ENCODE measurements at places on chromosomes 5 and 9.

DNA sequence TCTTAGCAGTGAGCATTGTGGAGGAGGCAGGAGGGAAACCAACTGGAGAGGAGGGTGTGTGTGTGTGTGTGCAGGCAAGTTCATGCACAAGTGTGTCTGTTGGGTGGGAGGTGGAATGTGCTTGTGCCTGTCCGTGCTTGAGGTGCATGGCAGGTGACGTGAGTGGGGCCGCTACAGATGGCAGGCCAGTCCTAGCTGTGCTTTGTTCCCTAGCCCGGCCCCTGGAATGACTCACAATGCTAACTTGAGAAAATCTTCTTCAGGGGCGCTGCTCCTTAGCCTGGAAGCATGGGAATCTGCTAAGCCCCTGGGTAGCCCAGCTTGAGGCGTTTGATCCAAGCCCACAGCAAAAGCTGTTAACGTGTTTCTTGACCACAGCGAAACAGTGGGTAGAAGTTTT is 25.0 kb upstream of the DMRT2 start:
- DNase-seq, result no peak

DNA sequence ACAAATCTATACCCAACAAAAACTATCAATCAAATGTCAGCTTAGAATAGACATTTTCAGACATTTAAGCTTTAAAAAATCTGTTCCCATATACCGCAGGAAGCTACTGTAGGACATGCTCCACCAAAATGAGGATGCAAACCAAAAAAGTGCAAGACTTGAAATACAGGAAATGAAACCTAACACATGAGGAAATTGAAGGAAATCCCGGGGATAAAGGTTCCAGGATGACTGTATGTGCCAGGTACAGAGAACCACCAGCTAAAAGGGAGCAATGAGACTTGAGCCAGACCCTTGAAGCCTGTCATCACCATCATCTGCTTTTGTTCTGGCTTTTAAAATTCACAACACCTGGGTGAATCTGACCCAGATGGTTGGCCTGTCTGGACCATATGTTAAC is 21.4 kb downstream of the DIAPH1 start:
- DNase-seq, result no peak

GRCh38 chr9:137222190-137223077 is at the start of gene RNF208:
RNF208 (minus strand) TSS chr9:137222240; CDS start chr9:137221212, 1,028 bp downstream.
- no peak for DNase-seq

DNA sequence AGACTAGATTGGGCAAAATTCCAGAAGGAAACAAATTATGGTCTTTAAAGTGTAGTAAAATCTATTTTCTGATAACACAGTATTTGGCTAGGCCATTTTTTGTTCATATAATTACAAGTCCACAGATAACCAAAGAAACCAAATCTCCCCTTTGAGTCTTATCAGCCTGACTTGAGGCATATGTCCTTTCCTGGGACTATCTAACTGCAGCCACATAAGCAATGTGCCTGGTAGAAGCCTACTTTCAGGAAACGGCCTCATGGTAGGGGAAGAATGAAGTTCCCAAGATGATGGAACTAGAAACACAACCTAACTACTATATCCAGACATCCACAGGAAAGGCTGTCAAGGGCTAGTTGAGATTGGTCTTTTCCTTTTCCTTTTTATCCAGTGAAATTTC is 130.0 kb downstream of the PIK3R1 start:
- no peak for DNase-seq

DNA sequence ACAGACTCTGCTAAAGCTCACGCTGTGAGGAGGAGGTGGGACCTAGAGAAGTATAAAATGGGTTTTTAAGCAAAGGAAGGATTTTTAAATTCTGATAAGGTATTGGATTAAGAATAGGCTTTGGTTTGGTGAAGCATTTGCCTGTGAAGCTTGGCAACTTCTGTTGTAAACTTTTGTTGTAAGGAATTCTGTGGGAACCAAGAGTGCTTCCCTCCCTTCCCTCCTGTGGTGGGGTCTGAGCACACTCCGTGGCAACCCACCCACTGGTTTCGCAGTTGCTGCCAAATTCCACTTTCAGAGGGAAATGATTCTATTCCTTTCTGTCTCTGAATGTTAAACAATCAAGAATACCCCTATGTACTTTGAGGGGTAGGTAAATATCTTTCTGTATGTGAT is 28.6 kb upstream of the GTF2H2C start:
- DNase-seq, result no peak

DNA sequence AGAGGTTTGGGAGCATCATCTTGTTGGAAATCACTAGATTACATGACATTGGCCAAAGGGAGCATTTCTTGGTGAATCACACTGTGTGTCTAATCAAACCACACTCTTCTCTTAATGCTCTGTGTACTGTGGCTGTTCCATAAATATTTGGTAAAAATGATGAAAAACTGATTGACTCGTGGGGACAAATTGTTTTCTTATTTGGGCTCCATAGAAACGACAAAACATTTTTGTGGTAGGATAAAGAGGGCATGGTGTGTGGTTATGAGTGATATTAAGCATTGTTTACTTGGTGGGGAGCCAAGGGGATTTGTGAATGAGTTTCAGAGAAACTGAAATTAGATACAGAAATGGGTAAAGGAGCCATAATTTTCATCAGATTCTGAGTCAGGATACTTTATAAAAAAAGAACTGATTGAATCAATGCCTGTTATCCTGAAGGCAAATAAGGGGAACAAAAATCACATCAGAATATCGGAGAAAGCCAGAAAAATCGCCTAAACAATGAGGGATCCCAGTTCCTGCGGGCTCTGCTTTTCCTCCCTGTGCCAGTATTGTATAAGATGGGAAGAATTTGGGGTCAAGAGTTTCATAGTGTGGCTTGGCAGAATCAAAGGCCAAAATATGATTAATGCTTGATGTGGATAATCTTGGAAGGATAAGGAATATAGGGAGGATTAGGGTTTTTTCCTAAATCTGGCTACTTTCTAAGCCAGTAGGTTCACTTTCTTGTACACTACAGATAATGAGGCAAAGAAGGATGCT is 33.3 kb downstream of the FBXL7 start:
- DNase-seq, result no peak

DNA sequence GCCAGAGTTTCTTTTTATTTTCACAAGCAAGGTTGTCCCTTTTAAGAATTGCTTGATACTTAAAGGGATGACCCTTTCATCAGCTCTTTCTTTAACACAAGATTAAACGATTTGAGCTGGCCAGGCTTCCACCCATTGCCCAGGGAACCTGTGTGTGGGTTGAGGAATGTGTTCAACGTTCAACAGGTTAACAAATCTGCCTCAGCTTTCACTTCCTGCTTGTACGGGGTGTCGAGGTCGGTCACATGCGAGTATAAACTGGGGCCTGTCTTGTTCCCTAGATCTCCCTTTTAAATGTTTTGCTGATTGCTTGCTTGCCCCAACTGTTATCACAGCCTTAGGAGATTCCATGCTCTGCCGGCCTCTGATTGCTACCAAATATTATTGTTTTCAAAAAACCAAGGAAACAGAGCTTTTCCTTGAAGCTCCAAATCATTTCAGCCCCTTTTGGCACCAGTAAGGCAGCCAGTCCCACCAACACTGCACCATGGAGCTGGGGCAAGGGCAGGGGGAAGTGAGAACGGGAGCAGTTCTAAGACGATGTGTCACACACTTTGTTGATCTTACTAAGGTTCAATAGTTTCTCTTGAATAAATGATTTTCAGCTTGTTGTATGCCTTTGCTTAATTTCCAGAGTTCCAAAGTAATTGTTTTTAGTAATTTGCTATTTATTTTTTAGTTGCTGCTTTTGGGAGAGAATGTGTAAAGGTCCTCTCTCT is 10.7 kb upstream of the CLK4 start:
- no peak for DNase-seq

DNA sequence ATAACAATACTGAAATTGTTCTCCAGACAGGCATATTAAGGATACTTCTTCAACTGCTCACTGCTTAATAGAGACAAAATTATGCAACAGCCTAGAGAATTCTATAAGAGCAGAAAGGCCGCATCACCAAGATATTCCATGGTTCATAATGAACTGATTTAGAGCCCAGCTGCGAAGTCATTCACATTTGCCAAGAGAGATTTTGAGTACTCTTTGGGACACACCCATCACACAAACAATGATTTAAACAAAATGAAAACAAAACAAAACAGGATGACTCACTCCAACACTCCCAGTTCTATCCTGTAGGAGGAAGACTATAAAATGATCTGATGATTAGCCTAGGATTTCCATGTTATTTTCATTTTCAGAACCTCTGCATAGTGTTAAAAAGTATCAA is 145.7 kb upstream of the GNA14 start:
- no peak for DNase-seq

DNA sequence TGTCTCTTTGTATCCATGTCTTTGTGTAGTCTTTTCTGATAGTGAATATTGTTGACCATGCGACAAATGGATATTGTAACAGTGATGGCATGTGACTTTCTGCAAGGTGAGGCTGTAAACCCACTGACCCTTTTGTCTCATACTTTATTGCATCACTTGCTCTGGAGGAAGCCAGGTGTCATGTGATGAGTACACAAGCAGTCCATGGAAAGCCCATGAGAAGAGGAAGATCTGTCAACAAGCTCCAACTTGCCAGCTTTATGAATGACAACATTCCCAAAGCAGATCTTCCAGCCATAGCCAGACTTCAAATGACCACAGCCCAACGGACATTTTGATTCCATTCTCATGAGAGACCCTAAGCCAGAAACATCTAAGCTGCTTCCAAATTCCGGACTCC is 450.1 kb upstream of the ACTBL2 start:
- DNase-seq, result no peak

GRCh38 chr5:125323613-125324012 is 577.2 kb upstream of the ZNF608 start:
- no peak for DNase-seq

DNA sequence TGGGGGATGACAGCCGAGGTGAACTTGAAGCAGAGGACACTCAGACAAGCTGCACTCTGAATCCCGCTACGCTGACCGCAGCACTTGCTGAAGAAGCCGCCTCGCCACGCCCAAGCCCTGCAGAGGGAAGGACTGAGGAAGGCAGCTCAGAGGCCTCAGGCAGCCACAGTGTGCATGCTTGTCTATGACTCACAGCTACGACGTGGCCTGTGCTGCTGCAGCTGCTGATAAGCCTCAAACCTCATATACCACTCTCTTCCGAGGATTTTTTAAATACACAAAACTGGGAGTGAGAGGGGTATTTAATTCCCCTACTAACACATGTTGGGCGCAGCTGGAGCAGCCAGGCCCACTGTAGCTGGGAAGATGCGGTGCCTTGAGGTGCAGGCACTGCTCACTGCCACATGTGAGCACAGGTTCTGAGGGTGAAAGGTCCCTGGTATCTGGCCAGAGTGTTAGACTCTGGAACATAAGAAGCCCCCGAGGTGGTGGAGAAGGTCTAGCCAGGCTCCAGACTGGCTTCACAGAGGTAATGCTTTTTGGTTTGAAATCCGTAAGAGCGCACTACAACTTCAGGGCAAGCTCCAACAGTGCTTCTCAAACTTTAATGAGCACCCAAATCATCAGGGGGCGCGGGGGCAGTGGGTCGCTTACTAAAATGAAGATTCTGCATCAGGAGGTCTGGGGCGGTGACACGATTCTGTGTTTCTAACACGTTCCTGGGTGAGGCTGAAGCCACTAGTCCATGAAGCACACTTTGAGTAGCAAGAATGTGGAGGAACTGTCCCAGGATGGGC is 196.8 kb downstream of the AUH start:
- peak; percentile 93 for DNase-seq

DNA sequence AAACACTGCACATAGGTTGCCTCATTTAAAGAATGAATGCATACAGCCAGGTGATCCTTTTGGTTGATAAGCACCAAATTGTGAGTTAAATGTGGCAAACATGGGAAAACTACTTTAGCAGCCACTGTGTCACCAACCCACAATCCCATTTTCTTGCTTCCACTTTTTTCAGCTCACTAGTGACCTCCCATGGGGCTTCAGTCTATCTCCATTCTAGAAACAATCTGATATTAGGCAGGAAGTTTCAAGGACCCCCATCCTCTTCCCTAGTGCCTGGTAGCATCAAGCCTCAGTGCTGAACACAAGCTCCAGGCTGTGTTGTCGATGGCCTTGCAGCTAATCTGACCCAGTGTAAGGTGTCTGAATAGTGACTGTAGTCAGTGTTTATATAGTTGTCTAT is 66.2 kb downstream of the PLPPR1 start:
- no peak for DNase-seq

GRCh38 chr9:33236571-33236970 is 3.4 kb upstream of the SPINK4 start:
- DNase-seq, result no peak

GRCh38 chr9:137461663-137462395 is 2.7 kb upstream of the NSMF start:
- DNase-seq, result peak; percentile 90

- DNase-seq, result no peak
These were observed 31.1 kb downstream of the OR2K2 start for GRCh38 chr9:111298731-111299598.

- DNase-seq, result no peak
These were observed 116.3 kb downstream of the SLC28A3 start for GRCh38 chr9:84224246-84224645.

- DNase-seq, result no peak
These were observed 23.7 kb downstream of the CSNK1G3 start for GRCh38 chr5:123535648-123536047.

- DNase-seq, result no peak
These were observed 316.2 kb upstream of the CD180 start for GRCh38 chr5:67512758-67513157.

- DNase-seq, result no peak
These were observed 171.4 kb downstream of the GOLPH3 start for GRCh38 chr5:32002755-32003154.

DNA sequence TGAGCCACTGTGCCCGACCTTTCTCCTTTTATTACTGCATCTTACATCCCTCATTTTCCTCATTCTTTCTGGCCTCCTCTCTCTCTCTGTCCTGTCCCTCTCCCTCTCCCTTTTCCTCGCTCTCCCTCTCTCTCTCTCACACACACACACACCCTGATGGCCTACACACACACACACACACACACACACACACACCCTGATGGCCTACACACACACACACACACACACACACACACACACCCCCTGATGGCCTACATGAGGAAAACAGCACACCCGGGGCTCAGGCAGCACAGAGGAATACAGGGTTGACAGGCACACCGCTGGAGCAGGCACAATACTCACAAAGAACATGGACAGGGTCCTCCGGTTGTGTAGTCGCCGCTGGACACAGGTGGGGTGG is 3.8 kb upstream of the FCHSD1 start:
- DNase-seq, result no peak

Data from stimulated activated CD8-positive, alpha-beta memory T cell treated with anti-CD3 and anti-CD28 coated beads, Interleukin-7, amount 100 ng/mL, for 48 hours (primary cell).